ENCODE measurements at places on chromosomes 1 and 21. TPM values are rescaled to one million over a fixed set of nuclear protein-coding genes. Genes with fewer than 3 reads are reported as not detected.

DNA sequence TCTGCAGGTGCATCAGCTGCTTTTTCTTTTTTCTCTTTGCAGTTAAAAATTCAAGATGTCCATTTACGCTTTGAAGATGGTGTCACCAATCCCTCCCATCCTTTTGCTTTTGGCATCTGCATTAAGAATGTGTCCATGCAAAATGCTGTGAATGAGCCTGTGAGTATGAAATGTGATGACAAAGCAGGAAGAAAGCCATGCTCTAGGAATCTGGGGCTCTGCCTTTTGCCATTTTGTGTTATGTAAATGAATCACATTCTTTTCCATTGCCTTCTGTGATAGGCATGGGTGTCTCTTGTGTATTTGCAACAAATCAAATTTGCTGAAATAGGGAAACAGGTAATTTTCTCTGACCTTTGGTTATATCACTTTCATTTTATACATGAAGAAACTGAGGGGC lies 19.4 kb downstream of the VPS13D start:
- no peak for DNase-seq

DNA sequence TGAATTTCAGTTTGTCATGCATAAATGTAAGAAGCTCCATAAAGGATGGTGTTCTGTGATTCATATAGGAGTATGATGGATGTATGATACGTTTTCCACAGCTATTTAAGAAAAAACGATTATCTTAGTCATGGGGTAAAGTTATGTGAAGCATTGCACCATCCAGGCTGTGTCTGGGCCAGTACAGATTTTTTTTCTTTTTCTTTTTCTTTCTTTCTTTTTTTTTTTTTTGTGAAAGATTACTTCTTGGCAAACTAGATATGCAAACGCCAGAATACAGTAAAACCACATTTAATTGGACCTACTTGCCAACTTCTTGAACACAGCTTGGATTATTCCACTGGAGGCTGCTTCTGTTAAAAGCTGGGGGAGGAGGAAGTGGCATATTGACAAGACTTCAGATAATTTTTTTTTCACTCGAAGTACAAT lies 14.9 kb downstream of the ZBTB18 start:
- DNase-seq: no peak

GRCh38 chr1:21337928-21338572 lies 47.8 kb upstream of the ECE1 start:
- peak; percentile 94 for DNase-seq

DNA sequence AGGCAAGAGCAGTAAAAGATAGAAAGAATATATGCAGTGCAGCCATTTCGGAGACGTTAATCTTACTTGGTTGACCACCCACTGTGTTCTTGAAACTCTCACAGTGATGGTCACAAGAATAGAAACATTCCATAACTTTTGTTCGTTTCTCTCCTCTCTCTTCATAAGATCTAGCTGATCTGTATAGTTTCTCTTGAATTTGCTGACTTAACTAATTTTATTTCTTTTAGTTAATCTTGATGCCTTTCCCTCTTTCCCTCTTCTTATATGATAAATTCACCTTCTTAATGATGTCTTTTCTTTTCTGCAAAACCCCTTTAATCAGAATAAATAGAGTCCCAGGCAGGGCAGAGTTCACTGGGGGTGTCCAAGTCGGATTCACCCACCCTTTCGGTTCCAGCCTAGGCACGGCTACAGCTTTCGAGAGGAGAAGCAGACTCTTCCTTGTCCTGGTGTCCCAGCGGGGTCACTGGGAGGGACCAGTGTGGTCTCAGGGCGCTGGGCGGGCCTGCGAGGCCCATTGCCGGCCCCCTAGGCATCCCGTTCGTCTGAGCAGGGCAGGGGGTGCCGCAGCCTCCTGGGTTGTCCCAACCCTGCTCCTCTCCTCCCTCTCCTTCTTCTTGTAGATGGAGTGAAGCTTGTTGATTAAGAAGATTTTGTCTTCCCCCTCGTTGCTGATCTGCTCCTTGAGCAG lies 39.8 kb downstream of the ZNF691 start:
- DNase-seq: no peak

DNA sequence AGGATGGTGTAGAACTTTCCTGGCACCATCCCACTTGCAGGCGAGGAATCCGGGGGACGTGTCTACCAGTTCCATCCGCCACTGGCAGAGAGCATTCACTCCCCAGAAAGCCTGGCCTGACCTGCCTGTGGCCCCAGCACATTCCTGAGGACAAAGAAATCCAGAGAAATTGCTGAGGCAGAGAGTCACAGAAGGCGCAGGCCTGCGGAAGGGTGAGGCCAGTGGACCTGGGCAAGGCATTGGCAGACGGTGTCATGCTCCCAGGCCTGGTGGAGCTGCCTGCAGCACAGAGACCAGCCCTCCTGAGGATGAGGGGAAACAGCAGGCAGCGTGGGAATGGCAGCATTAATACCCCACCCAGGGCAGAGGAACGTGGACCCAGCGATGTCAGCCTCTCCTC lies 81.2 kb upstream of the F3 start:
- no peak for DNase-seq

- peak; percentile 5 for DNase-seq
Observed at GRCh38 chr1:109198745-109199144, 15.0 kb upstream of the SARS1 start.

DNA sequence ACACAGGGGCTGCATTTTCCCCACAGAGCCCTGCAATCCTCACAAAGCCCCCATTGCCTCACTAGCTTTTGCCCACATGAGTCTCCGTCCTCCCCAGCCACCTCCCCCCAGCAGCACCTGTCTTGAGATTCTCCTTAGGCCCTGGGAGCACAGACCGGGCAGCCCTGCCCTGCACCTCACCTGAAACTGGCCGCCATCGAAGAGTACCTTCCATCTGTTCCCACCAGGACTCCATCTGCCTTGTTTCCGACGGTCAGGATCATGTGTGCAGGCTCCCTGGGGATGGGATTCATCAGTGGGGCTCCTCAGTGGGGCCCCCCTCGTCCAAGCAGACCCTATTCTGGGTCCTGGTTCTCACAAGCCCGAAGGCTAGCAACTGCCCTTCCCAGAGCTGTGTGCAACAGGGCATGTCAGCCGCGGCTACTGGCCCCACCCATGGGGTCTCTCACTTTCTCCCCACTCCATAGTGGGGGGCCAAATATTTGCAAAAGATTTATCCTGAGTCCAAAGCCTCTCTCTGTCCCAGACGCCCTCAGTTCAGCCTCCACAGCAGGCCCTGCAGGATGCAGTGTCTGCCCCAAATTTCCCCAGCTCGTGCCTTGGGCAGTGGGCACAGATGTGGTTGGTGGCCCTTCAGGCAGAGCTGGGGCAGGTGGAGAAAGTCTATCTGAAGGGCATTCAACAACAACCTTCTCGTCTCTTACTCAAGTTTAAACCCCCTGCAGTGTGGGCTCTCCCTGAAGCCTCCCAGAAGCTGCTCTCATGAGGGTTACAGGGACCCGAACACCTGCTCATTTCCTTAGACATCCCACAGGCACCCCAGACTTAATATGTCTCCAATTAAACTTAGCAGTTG lies 4.8 kb downstream of the PDZK1IP1 start:
- DNase-seq: peak; percentile 79

GRCh38 chr1:43994794-43995790 lies 3.7 kb downstream of the CCDC24 start:
- no peak for DNase-seq

Gene GUCA2A
- total RNA-seq: not detected

Measured in mesenteric fat pad (tissue), 1 donor.